ENCODE measurements at places on chromosomes 7 and 10. TPM values are rescaled to one million over a fixed set of nuclear protein-coding genes. Genes with fewer than 3 reads are reported as not detected.

DNA sequence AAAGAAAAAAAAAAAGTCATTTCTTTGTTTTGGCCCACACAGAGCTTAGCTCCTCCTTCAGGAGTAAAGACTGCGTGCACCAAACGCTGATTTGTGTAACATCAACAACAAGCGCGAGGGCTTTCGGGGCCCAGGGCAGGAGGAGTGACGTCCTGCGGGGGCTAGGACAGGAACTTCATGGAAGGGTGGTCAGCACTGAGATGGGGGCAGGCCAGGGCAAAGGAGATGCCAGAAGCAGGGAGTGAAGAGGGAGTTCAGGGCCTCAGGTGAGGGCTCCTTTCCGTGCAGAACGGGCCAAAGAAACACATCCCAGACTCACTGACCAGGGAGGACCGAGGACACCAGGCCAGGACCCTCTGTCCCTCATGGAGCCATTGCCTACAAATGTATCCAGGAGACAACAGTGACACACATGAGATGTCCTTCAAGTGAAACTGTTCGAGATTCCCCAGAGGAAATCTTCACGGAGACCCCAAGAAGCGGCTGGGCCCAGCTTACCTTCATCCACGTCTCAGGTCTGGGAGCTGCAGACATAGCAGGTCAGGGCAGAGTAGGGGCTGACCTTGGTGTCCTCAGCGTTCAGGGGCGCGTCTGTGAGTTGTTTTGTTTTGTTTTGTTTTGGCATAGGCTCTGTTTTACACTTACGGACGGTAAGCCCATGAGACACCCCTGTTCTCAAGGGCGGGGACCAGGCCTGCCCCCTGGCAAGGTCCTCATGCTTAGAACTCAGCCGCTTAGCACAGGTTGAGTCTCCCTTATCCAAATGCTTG, 30.4 kb upstream of the SHH start:
- no peak for DNase-seq

GRCh38 chr10:64574371-64574770, 1053.2 kb downstream of the REEP3 start:
- no peak for DNase-seq

Gene CYP2C18
- not detected for total RNA-seq

Gene DRGX
- not detected for total RNA-seq

Gene POLR2J2
- total RNA-seq = 0.65 TPM

Gene ACBD7
- total RNA-seq = 0.60 TPM

GRCh38 chr7:641269-641671, 85.2 kb upstream of the DNAAF5 start:
- DNase-seq = no peak

- peak; percentile 32 for DNase-seq
These were observed 134.6 kb upstream of the MGMT start for GRCh38 chr10:129332476-129332875.

DNA sequence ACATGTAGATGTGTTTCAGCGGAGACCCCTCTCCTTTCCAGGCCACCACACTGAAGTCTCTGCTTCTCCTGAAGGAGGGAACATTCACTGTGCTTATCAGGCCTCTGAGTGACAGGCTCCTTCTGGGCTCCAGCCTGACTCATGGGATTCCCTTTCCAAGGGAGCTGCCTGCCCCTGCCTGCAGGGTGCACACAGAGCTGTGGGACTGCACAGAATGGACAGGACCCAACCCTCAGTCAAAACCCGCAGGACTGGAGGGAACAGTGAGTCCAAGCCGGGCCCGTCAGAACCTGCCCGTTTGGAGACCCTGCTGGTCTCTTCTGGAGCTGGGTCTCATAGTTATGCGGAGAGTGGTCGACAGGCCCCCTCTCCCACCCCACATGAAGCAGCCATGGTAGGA, 32.6 kb downstream of the PLAC9 start:
- peak; percentile 65 for DNase-seq

- peak; percentile 64 for DNase-seq
These were observed 140.1 kb downstream of the PLXNA4 start for GRCh38 chr7:132436121-132436520.

- no peak for DNase-seq
These were observed 131.4 kb upstream of the PDLIM1 start for GRCh38 chr10:95422233-95422632.

Gene ADAM8
- 0.40 TPM for total RNA-seq

- DNase-seq = no peak
These were observed 34.8 kb downstream of the AHR start for GRCh38 chr7:17333221-17333620.

- DNase-seq = no peak
These were observed 219.2 kb downstream of the ARHGAP12 start for GRCh38 chr10:31709476-31709875.

DNA sequence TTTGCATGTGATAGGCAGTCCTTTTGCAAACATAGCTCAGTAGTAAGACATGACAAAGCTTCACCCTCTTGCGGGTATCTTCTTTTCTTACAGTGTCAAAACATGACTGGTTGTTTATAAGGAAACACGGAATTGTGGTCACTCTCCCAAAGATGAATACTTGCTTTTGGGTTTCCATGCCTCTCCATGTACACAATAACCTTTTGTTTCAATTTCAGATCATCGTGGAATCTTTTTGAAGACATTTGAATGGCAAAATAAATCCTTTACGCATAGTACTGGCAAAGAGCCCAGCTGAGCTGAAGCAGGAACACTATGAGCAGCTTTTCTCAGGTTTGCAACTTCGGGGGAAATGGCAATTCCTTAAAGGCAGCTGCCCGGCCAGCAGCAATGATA, 156.8 kb upstream of the FRMD4A start:
- no peak for DNase-seq

Gene FBXO24
- 0.20 TPM for total RNA-seq

- DNase-seq = no peak
These were observed 558.3 kb upstream of the FOXK1 start for GRCh38 chr7:4123823-4124222.
